ENCODE measurements at places on chromosomes 1 and 21. TPM values are rescaled to one million over a fixed set of nuclear protein-coding genes. Genes with fewer than 3 reads are reported as not detected.

The SFN gene
- total RNA-seq: 14.3 TPM

The GPR52 gene
- total RNA-seq: 0.22 TPM

The OR2T1 gene
- not detected for total RNA-seq

The S100A2 gene
- 1.6 TPM for total RNA-seq

GRCh38 chr21:33977017-33977720 lies 61.6 kb upstream of the ATP5PO start:
- H3K4me3 ChIP-seq: no peak overlapping the region
- no peak for DNase-seq
- H3K27ac ChIP-seq: peak overlapping the region; percentile 54
- H3K4me1 ChIP-seq: peaks cover 33% of the 10 kb centered on the region
- H3K36me3 ChIP-seq: no peaks in the 10 kb centered on the region

GRCh38 chr1:6701437-6702153 lies at the start of gene DNAJC11:
Gene DNAJC11 (minus strand): TSS chr1:6701816. CDS start chr1:6701800, 16 bp downstream.
- H3K4me1 ChIP-seq: peaks cover 25% of the 10 kb centered on the region
- H3K36me3 ChIP-seq: no peaks in the 10 kb centered on the region
- peak within 1 kb of the TSS; percentile 97 for H3K27ac ChIP-seq
- DNase-seq: peak; percentile 85
- peak within 1 kb of the TSS; percentile 94 for H3K4me3 ChIP-seq

Measured in WTC11 (cell line).